ENCODE measurements at places on chromosomes 12 and 14. TPM values are rescaled to one million over a fixed set of nuclear protein-coding genes. Genes with fewer than 3 reads are reported as not detected.
A peak's percentile ranks its signal among the peaks of the same experiment; 100 is the strongest.

Gene RASSF9
- total RNA-seq = 2.2 TPM

Gene PLEKHD1
- total RNA-seq = 0.80 TPM

DNA sequence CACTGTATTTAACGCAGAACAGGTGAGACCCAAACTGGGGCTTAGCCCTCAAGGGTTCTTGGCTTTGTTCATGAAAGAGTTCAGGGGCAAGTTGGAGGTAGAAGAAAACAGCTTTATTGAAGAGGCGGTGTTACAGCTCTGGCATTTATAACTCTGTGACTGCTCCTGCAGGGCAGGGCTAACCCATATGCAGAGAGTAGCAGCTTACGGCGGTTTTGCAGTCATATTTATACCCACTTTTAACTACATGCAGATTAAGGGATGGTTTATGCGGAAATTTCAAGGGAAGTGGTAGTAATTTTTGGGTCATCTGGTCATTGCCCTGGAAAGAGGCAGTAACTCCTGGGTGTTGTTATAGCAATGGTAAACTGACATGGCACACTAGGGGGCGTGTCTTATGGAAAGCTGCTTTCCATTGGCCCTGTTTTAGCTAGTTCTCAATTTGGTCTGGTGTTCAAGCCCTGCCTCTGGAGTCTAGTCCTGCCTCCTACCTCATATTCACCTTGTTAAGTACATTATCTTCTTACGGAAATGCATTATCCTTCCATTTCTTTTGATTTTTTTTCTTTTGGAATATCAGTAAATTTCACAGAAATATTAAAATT is 1.8 kb upstream of the IAPP start:
- DNase-seq = no peak

- peak; percentile 28 for DNase-seq
These were observed 96.9 kb upstream of the FGD4 start for GRCh38 chr12:32302218-32303173.
